ENCODE measurements at places on chromosomes 12 and 14. TPM values are rescaled to one million over a fixed set of nuclear protein-coding genes. Genes with fewer than 3 reads are reported as not detected.

Gene PPP4R4
- total RNA-seq: 4.4 TPM

Gene ZBTB25
- total RNA-seq: 7.1 TPM

GRCh38 chr12:25757037-25757665, 201.3 kb upstream of the RASSF8 start:
- DNase-seq: no peak

DNA sequence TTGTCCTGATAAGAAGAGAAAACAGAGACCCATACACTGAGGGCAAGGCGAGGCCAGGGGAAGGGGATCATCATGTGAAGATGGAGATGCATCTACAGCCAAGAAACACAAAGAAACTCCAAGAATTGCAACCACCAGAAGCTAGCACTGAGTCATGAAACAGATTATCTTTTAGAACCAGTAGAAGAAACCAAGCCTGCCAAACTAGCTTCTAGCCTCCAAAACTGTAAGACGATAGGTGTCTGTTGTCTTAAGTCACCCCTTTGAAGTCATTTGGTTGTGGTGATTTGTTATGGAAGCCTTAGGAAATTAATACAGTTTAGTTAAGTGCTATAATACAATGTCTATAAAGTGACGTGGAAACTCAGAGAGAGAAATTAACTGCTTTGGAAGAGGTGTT, 15.4 kb downstream of the KCNC2 start:
- no peak for DNase-seq

Gene CELA1
- total RNA-seq: not detected

GRCh38 chr12:124452576-124453331, 114.7 kb downstream of the NCOR2 start:
- no peak for DNase-seq

DNA sequence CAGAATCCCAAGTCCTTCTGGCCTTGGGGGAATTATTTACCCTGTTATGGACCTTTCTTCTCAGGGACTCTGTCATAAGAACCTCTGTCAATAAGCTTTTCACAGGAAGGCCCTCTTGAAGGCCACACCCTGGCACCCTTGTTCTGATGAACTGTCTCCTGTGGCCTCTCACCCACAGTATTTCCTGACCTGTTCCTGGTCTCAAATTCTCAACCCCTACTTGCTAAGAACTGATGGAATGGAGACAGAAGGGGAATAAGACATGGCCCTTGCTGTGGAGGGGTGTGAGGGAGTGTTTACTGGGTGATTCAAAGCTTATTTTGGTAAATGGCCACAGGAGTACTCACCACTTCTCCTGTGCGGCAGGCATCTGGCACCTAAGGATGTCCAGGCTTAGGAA, 1082.9 kb downstream of the BCL11B start:
- DNase-seq: no peak

Gene RERG
- not detected for total RNA-seq

Gene MFAP5
- total RNA-seq: 158 TPM

Gene TMEM229B
- 2.2 TPM for total RNA-seq

GRCh38 chr12:53956251-53956887, 1.7 kb downstream of the HOXC12 start:
- DNase-seq: no peak

DNA sequence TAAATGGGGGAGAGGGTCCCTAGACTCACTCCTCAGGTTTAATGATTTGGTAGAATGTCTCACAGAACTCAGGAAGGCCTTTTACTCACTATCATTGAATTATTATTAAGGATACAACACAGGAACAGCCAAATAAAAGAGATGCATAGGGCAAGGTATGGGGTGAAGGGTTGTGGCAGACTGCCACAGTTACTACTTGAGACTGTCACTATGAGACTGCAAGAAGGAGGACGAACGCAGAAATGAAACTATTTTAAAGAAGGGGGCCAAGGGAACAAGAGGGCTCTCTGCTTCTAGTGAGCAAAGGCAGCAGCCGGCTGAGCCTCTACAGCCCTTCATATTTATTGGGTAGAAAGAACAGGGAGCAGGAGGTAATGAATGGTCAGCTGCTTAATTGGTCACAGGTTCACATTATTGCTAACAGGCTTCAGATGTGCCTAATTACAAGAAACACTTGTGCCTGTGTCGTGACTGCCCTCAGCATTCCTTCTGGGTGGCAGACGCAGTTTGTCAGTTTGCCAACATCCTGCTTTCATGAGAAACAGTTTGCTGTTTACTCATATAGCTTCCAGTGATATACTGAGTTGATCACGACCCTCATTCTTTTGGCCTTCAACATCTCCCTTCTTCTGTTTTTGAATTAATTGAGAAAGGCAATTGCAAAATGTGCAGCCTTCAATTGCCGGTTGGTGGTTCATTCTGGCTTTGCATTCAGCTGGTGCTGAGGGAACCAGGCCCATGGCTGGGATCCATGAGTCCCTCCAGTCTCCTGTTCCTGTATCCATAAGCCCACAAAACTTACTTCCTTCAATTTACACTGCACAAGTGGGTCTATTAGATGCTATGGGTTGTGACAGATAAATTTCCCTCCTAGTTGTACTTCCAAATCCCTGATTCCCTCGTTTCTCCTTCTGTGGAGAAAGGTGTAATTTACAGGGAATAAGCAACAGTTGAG, 82.8 kb upstream of the PLEKHG7 start:
- DNase-seq: no peak

Gene NKX2-1
- not detected for total RNA-seq

Gene ASB2
- not detected for total RNA-seq

GRCh38 chr14:60723116-60723906, 840 bp downstream of the SIX4 start:
- DNase-seq: peak; percentile 32

GRCh38 chr12:5200278-5201087, 156.8 kb downstream of the KCNA5 start:
- no peak for DNase-seq

Gene PIANP
- total RNA-seq: 0.04 TPM

Gene KRT85
- not detected for total RNA-seq

DNA sequence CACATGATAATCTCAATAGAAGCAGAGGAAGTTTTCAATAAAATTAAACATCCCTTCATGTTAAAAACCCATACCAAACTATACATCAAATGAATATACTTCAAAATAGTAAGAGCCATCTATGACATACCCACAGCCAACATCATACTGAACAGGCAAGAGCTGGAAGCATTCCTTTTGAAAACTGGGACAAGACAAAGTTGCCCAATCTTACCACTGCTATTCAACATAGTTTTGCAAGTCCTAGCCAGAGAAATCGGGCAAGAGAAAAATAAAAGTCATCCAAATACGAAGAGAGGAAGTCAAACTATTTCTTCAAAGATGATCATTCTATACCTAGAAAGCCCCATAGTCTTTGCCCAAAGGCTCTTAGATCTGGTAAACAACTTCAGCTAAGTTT, 454.7 kb upstream of the PRICKLE1 start:
- DNase-seq: no peak

- no peak for DNase-seq
Observed at GRCh38 chr12:108455706-108456105, 59.4 kb upstream of the FICD start.

DNA sequence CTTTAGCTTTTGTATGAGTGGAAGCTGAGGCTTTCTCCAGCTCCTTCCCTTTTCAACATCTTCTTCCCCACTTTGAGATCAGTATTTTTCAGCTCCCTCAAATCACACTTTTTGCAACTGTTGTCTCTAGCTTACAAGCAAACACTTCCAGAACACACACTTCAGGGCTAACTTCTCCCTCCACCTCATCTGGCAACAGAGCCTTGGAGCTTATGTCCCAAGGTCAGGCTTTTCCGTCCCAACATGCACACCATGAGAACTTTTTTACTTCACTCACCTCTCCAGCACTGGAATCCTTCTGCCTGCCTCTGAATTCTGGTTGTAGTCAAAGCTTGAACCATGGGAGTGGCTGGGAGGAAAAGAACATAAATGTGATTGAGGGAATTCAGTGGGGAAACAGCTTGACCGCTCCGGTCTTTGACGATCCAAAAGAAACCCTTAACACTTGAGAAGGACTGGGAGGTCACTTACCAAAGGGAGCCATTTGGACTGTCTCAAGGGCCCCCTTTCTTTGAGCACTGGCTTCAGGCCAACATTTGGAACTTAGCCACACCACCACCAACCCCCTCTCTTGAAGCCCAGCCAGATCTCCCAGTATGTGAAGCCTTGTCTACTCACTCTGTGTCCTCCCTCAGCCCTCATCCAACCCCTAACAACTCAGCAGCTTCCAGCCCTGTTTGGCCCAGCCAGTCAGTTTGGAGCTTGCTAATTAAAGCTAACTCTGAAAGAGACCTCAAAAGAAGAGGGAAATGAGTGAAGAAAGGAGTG, 3.9 kb upstream of the BLOC1S1 start:
- DNase-seq: no peak

GRCh38 chr12:102728506-102729242, 188.4 kb downstream of the PAH start:
- DNase-seq: no peak

DNA sequence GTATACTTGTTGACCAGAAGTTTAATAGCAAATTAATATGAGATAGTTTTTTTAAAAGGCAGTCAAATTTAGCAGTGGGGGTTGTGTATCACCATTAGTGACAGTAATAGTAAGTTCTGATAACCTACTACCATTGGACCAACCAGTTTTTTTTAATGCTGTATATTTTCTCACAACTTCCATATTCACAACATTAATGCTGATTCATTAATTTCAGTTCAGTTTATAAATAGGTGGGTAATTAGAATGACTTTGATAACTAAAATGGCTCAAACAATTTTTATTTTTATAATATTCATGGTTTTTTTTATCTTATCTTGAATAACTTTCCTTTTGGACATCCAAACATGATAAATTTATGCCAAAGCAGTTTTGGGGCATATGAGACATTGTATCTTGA, 13.8 kb downstream of the TMX1 start:
- no peak for DNase-seq

Gene TMPRSS12
- total RNA-seq: not detected

- no peak for DNase-seq
Observed at GRCh38 chr12:126434412-126434985, 1369.3 kb downstream of the AACS start.

GRCh38 chr12:1838205-1838993, 18.0 kb downstream of the LRTM2 start:
- no peak for DNase-seq

DNA sequence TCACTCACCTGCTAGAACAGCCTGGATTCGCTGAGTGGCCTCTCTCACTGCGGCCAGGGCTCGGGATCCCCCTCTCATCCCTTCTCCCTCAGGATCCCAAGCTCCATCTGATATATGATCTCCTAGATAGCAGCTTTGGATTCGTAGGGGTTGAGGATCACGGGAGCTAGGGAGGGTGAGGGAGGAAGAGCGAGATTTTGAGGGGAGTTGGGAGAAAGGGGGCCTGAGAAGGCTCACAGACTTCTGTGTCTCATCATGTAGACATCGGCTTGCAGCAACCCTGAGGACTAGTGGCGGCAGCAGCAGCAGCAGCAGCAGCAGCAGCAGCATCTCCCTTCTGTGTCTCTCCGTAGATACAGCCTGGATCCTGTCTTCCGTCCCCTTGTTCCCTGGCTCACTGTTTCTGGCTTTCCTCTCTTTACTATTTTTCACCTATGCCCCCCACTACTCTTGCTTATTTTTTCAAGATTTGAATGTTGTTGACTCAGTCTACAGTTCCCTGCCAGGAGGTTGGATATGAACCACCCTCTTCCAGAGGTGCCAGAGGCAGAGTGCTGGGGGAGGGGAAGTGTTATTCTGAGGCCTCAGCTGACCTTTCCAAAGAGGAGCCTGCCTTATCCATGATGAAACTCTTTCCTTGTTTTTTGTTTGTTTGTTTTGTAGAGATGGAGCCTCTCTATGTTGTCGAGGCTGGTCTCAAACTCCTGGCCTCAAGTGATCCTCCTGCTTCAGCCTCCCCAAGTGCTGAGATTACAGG, at the start of gene CIROP:
CIROP (minus strand) TSS at position 399 of the 757 bp plus-strand sequence; CDS start at position 330, 69 bp downstream.
- DNase-seq: no peak

Gene GPRC5D
- total RNA-seq: not detected

GRCh38 chr12:121915841-121916321, 2.5 kb upstream of the CFAP251 start:
- DNase-seq: peak; percentile 50

- no peak for DNase-seq
Observed at GRCh38 chr14:102909462-102909861, 13.0 kb upstream of the AMN start.

DNA sequence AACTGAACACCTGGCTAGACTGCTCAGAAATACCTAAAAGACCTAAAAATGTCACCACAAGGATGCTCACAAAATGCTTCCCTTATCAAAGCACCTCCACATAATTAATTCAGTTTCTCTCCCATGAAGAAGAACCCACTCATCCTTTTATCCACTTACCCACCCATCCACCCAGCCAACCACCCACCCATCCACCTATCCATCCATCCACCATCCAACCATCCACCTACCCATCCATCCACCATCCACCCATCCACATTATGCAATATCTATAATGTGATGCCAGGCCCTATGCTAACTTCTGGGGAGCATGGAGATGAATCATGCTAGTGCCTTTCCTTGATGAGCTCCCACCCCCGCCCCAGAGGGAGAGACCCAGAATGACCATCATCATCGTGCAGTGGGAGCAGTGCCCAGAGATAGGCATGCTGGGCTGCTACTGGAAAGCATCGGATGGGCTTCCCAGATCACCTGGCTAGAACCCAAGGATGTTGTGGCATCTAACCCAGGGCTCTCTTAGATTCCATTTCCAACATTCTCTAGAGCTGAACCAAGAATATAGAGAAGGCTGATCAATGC, 166.6 kb downstream of the TTC7B start:
- no peak for DNase-seq

Gene SLC17A8
- not detected for total RNA-seq

Gene DEGS2
- total RNA-seq: not detected

- DNase-seq: no peak
Observed at GRCh38 chr12:122859303-122860039, 24.2 kb downstream of the HIP1R start.

GRCh38 chr14:70773182-70773862, 36.0 kb downstream of the MAP3K9 start:
- no peak for DNase-seq

- DNase-seq: no peak
Observed at GRCh38 chr14:51806026-51807023, 54.1 kb upstream of the GNG2 start.

DNA sequence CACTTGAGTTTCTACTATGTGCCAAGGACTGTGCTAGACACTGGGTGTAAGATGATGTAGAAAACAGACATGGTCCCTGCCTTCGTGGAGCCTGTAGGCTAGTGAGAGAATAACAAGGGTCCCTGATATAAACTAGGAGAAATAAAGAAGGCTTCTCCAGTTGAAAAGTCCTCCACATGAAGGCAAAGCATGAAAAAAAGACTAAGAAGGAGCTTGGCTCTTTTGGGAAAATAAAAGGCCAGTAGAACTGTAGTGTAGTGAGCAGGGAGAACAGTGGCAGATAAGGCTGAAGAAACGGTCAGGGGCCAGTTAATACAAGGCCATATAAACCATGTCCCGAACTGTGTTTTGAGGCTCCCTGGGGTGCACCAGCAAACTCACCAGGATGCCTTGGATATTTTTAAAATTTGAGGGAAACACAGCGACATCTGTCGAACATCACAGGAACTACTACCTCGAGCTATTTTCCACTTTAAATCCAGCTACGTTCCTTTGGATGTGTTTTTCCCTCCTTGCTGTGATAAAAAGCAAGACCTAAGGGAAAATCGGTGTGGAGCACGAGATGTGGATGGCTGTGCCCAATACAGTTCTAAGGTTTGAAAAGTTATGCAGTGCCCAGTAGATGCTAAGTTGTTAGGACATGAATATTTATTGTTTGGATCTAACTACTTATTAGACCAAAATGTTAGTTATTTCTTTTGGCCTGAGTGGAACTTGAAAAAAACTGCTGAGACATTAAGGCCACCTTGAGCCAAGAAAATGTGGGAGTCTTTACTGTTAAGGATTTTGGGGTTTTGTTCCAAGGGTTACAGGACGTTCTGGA, 8.5 kb upstream of the CFL2 start:
- peak; percentile 36 for DNase-seq

Gene RERGL
- total RNA-seq: not detected

Gene GZMB
- total RNA-seq: not detected

Gene ITPR2
- total RNA-seq: 9.1 TPM

Gene BCL2L14
- not detected for total RNA-seq

All from foreskin keratinocyte (primary cell).